ENCODE measurements at places on chromosomes 1 and 21.

GRCh38 chr1:44318097-44319088 is 36.7 kb downstream of the ERI3 start:
- peak; percentile 58 for DNase-seq

GRCh38 chr1:210726621-210727020 is 397.9 kb downstream of the HHAT start:
- DNase-seq, result no peak

- no peak for DNase-seq
Measured at GRCh38 chr1:66699213-66699612, 53.0 kb upstream of the DYNLT5 start.

- DNase-seq, result no peak
Measured at GRCh38 chr1:207923561-207923960, 12.6 kb upstream of the CD34 start.

DNA sequence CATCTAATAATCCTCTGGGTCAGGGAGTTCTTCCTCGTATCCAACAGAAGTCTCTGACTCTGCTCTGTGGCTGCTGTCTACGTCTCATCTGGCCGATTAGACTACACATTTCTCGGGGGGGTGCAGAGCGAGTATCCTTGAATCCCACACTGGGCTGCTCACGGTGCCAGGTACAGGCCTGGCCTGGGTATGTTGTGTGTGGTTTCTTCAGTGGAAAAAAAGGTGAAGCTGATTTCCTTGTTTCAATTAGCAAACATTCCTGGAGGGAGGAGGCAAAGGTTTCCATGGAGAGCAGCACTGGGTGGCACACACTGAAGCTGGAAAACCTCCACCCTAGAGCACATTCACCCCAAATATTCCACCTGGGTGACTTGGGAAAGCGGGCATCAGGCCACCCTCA is 2.0 kb upstream of the RAB7B start:
- DNase-seq, result no peak

GRCh38 chr1:179794669-179795068 is 51.6 kb downstream of the FAM163A start:
- no peak for DNase-seq

- DNase-seq, result no peak
Measured at GRCh38 chr21:36479415-36480402, at the start of gene CLDN14. TSS of gene CLDN14 (minus strand) at chr21:36480122. CDS start at chr21:36461695, 18,427 bp downstream.

GRCh38 chr1:24266998-24267397 is 52.2 kb upstream of the GRHL3 start:
- no peak for DNase-seq

- no peak for DNase-seq
Measured at GRCh38 chr1:6162773-6163172, 17.3 kb downstream of the CHD5 start.

All from GM19239 (cell line).